ENCODE measurements at places on chromosomes 16 and 17.

GRCh38 chr17:71689782-71690181 lies 431.0 kb upstream of the SOX9 start:
- DNase-seq, result no peak

GRCh38 chr16:29714396-29714795 lies 31.4 kb downstream of the C16orf54 start:
- DNase-seq, result no peak

DNA sequence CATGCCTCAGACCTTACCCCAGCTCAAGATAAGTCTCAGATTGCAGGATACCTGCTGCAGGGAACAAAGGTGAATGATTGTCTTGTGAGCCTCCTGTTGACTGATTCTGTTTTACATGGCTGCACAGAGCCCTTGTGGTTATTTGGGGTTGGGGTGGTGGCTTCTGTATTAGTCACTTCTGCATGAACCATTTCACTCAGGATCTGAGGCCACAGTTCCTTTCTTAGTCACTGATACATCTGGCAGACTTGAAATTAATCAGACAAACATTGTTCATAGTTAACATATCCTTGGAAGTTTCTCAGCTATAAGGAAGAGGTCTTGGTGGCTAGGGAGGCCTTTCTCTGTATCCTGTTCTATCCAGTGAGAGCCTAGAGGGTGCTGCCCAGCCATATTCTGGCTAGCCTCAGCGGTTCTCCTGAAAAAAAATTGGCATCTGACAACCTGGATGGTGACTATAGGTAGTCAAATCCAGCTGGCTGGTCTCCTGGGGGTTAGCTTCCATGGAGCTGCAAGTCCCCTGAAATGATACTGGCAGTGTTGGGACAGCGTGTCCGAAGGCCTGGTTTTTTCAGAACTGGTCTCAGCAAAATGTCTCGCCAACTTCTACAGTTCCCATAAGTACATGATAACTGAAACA lies 8.4 kb upstream of the PLK1 start:
- peak; percentile 14 for DNase-seq

GRCh38 chr17:77915594-77916021 lies 42.9 kb upstream of the TNRC6C start:
- no peak for DNase-seq

DNA sequence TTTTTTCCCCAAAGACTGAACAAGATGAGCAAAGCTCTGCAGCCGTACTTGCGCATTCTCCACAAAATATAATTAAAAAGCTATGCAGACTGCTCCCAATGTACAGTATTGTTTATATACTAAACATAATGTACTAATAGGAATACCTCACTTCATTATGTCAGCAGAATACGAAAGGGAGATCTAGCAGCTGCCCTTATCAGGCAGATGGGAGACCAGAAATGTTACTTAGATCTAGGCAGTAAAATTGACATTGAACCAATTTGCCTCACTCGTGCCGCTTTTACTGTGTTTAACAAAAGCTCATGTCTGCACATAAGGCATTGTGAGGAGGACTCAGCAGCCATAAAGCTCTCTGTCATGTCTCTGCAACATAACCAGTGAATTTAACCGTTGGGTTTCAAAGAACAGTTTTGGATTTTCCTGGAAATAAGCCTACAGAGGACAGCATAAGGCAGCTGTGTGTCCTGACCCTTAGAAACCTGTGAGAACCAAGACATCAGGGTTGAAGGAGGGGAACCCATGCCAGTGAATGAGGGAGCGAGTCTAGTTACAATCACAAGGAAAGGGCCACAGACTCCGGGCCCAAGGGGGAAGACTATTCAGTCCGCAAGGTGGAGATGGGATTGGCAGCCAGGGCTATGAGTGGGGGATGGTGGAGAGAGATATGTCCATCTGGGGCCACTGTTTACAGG lies 71.4 kb downstream of the GNAO1 start:
- no peak for DNase-seq

DNA sequence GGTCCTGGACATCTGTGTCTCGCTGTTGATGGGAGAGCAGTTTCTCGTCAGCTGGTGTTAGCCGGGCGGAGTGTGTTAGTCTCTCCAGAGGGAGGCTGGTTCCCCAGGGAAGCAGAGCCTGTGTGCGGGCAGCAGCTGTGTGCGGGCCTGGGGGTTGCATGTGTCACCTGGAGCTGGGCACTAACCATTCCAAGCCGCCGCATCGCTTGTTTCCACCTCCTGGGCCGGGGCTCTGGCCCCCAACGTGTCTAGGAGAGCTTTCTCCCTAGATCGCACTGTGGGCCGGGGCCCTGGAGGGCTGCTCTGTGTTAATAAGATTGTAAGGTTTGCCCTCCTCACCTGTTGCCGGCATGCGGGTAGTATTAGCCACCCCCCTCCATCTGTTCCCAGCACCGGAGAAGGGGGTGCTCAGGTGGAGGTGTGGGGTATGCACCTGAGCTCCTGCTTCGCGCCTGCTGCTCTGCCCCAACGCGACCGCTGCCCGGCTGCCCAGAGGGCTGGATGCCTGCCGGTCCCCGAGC lies 17.9 kb downstream of the GAA start:
- DNase-seq, result no peak

Measured in activated CD4-positive, alpha-beta T cell treated with anti-CD3 and anti-CD28 coated beads for 24 hours (primary cell).